ENCODE measurements at places on chromosomes 5 and 9. TPM values are rescaled to one million over a fixed set of nuclear protein-coding genes. Genes with fewer than 3 reads are reported as not detected.

ELOVL7 gene
- 14.6 TPM for polyA plus RNA-seq

DNA sequence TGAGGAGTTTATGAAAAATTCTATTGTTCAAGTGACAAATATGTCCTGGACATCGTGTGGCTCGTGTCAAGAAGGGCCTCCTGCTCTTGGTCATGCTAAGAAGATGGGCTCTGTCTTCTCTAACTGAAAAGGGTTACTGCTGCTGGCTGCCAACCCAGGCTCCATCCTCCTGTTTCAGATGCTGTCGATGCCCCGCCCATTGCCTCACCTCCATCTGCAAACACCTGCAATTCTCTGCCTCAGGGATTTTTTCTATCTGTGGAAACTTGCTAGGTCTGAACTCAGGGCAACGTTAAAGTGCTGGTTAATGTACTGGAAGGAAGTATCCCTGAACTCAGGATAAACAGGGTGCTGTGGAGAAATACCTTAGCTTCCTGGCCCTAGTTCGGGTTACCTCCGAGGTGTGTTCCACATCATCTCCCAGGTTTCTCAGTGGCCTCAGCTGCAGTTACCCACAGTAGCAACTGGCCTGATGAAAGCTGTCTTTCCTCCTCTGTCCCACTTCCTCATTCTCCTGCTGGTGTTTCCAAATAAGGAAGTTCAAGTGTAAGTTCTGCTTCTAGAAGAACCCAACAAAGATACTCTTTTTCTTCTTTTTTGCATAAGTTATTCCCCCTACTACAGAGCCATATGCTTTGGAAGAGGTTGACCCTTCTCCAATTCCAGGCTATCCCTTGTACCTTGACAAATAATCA lies 151.7 kb upstream of the SMIM23 start:
- no peak for DNase-seq

DNA sequence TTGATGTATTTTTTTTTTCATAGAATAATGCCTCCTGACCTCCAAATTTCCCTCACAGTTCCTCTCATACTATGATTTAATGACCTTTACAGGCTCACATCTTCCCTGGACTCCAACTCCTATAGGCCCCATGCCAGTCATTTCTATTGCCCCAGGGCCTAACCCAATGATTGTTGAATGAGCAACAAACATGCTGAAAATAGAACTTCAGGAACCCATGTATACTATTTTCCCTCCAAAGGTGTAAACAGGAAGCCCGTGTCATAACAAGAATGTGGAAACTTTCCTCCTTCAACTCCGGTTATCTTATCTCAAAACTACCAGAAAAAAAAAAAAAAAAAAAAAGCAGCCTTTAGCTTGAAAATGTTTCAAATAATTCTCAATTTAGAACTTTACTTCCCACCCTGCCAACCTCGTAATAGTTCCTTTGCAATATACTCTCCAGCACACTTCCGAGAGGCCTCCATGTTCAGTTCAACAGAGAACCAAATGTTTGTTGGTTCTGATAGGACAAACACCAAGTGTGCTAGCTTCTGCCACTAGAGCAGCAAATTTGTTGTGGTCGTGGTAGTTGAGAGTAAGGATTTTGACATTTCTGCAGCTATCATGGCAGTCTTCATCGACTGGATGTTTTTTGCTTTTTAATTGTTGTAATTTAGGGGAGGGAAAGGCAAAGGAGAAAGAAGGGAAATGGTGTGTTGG lies 25.8 kb downstream of the TRPM6 start:
- DNase-seq = no peak

ELAVL2 gene
- 0.19 TPM for polyA plus RNA-seq

GRCh38 chr5:141484641-141485311 lies at the start of gene PCDHGC4:
TSS of gene PCDHGC4 (plus strand) at chr5:141485030. CDS start at chr5:141485174, 144 bp downstream.
- peak; percentile 80 for DNase-seq

PLAC8L1 gene
- polyA plus RNA-seq = not detected

GRCh38 chr9:110029956-110030480 lies 177.9 kb downstream of the C9orf152 start:
- no peak for DNase-seq

DNA sequence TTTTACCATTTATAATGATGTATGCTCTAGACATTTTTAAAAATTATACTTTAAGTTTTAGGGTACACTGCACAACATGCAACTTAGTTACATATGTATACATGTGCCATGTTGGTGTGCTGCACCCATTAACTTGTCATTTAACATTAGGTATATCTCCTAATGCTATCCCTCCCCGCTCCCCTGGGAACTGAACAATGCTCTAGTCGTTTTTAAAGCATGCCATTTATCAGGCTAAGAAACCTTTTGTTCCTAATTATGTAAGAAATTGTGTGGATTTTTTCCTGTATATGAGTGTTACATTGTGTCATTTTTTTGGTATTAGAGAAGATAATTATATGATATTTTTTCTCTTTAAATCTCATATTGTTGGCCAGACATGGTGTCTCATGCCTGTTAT lies 72.8 kb upstream of the SGCD start:
- no peak for DNase-seq

DNA sequence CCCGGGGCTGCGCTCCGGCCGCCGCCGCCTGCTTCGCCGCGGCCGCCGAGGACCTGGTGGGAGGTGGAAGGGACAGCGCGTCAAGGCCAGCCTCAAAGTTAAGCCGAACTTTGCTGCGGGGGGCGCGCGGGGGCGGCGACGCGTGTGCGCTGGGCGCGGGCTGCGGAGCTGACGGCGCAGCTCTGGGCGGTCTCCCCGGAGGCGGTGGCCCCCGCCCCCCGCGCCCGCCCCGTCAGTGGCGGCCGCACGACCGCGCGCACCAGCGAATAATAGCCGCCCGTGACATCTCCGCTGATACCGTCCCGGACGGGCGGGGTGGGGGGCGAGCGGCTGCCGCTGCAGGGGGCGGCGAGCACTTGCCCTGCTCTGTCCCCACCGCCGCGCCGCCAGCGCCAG lies 579 bp upstream of the FAM78A start:
- DNase-seq = no peak

PCA3 gene
- polyA plus RNA-seq = 0.11 TPM

- DNase-seq = no peak
These were observed 99.3 kb downstream of the PDZD2 start for GRCh38 chr5:31738199-31738598.

- no peak for DNase-seq
These were observed 27.1 kb upstream of the IL33 start for GRCh38 chr9:6188466-6188865.

- no peak for DNase-seq
These were observed 138.0 kb downstream of the ENC1 start for GRCh38 chr5:74502479-74502950.

DNA sequence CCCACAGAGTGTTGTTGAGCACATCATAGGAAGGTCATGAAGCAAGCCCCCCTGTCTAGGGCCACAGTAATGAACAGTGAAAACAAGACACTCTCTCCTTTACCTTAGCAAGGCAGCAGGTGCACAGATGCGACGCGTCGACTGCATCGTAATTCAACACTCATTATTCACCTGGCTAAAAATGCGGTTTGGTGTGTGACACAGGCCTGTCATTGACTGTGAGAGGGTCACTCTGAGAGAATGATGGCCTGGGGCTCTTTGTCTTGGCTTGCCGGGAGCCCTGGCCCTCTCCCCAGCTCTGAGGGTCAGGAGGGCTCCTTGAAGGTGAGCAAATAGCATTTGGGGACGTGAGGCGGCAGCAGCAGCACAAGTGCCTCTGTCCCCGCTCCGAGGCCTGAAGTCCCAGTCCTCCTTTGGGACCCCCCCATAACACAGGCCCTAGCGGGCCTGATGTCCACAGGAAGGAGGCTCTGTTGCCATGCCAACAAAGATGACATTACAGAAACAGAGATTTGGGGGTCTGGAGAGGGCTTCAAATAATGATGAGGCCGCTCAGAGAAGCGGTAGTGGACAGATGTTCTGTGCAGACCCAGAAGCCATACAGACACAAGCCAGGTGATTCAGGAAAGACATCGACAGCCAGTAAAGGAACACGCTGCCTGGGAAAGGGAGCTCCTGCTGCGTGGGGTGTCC lies 46.7 kb downstream of the SHB start:
- DNase-seq = no peak

- DNase-seq = no peak
These were observed 167.7 kb upstream of the MRPS30 start for GRCh38 chr5:44640945-44641456.
